CD4-positive, alpha-beta T cell treated with Interleukin-17A for 4 hours (primary cell): ENCODE measurements at places on chromosomes 3 and 15.
A peak's percentile ranks its signal among the peaks of the same experiment; 100 is the strongest.

DNA sequence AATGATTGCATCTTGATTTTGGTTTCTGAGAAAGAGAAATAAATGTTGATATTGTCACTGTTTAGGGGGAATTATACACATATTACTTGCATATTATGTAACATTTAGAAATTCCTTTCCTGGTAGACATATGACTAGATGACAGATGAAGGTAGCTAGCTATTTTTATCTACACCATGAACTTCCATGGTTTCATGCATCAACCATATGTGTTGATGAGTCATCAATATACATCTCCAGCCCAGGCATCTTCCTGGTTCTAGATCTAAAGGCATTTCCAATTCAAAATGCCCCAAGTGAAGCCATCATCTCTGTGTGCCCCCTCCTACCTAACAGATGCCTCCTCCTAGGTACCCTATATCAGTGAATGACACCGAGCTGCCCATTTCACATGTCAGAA, 9.5 kb upstream of the ADAMTSL3 start:
- DNase-seq, result no peak

- DNase-seq, result no peak
These were observed 6.7 kb downstream of the SLC51A start for GRCh38 chr3:196222876-196223595.

GRCh38 chr15:96574782-96575181, 244.3 kb downstream of the NR2F2 start:
- DNase-seq, result no peak

DNA sequence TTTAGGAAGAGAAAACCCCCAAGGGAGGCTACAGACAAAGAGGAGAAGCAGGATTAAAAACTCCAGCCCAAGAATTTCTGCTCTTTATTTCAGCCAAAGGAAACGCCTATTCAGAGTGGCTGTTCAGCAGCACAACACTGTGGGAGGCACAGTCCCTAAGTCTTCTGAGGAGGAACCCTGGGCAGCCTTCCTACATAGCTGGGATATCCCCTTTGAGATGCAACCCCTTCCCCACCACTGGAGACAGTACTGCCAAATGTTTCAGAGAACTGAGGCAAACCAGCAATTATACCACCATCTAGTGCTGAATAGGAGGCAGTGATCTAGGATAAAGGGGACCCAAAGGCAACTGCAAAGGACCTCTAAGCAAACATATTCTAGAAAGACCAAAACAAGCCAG, 168.1 kb downstream of the VPS13C start:
- DNase-seq, result no peak

DNA sequence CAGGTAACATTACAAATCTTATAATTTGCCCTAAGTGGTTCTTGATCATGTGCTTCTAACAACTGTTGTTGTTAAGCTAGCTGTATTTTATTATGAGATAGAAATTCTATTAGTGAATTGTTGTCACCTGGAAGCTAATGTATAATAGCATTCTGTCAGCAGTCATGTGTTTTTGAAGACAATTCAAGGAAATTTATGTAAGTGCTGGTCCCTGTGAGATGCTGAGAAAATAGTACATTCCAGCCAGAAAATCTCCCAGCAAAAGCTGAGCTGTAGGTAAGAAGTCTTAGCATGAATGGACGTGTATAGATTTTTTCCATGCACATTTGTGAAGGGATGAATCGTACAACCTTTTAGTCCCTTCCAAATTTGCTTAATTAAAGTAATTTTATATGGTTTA, 120.0 kb upstream of the C15orf61 start:
- DNase-seq, result no peak

DNA sequence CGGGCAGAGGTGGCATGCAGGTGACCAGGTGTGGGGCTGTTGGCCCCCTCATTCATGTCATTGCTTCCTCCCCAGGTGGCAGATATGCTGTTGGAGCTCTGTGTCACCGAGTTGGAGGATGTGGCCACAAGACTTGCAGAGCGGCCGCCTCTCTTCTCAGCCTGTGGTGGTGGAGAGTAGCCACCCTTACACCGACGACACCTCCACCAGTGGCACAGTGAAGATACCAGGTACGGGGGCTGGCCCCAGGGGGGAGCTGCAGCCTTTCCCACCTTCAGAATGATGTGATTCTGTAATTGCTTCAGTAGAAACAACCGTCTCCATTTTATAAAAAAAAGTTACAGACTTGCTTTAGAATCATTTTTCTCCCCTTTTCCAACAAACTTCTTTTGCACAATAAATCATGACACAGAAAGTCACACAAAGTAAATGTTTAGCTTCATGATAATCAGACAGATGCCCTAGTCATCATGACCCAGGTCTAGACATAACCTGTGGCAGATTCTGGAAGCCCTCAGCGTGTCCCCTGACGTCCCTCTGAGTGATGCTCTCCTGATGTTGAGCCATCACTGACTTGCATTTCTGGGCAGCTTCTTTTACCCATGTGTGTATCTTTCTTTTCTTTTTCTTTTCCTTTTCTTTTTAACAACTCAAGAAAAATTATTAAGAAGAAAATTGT, 76.0 kb upstream of the FAN1 start:
- DNase-seq, result no peak

- DNase-seq, result no peak
These were observed 1196.3 kb upstream of the GBE1 start for GRCh38 chr3:82957696-82958095.

DNA sequence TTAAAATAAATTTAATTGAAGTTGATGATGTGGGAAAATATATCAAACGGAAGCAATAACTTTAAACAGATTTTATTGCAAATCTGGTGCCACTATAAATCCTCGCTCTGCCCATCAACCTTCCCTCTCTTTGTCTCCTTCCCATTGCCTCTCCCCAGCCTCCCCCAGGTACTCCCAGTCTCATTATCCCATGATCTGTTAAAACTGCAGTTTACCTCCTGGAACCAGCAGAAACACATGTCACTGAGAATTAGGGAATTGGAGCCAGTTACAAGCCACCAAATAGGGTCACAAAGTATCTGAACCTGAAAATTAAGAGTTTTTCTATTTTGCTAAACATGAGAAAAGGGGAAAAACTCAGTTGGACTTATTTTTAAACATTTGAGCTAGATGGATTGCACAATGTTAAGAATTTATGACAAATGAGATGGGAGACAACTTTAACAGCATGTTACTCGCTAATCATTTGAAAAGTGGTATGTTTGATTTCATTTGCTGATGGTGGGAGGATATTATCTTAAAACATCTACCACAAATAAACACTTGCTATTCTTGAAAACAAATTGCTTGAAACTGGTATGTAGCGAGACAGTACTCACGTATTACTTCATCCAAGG, 2.4 kb downstream of the PLCH1 start:
- DNase-seq, result no peak

- no peak for DNase-seq
These were observed 70.8 kb upstream of the PRR20G start for GRCh38 chr3:127358641-127359040.

- DNase-seq, result peak; percentile 45
These were observed 41.3 kb downstream of the CMTM7 start for GRCh38 chr3:32432711-32433530.

- no peak for DNase-seq
These were observed 20.4 kb upstream of the PARL start for GRCh38 chr3:183904833-183905780.

GRCh38 chr3:187725224-187725623, 20.0 kb downstream of the BCL6 start:
- no peak for DNase-seq

DNA sequence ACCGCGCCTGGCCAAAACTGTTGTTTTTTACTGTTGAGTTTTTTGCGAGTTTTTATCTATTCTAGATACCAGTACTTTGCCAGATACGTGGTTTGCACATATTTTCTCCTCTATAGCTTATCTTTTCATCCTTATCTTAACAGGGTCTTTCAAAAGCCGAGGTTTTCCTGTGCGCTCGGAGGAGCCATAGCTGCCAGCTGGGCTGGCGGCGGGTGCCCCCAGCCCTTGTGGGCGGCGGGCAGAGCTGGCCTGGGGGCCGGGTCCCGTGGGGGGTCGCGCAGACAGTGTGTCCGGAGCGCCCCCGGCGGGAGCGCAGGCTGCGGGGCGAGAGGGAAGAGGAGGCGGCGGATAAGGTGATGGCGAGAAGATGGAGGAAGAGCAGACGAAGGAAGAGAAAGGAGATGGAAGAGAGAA, 11.1 kb upstream of the EIF4A2 start:
- DNase-seq, result peak; percentile 20

DNA sequence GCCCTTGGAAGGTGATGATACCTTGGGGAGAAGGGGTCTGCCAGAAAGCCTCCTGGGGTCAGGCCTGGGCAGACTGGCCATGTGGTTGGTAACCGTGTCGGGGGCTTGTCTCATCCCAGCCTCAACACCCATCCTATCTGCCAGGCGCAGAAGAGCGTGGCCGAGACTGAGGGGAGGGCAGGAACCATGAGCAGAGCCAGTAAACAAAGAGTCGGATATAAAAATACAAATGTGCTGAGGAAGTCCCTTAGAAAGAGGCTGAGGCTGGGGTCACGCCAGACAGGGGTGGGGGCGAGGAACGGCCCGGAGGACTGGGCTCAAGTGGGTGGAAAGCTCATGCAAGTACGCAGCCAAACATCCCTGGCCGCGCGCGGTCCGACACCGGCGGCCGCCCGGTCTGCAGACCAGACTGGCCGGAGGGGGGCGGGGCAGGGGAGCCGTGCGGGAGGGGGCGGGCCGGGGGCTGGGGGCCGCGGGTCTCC, 1.9 kb downstream of the CAMK2N2 start:
- DNase-seq, result no peak

- DNase-seq, result no peak
These were observed 60.9 kb downstream of the ASB7 start for GRCh38 chr15:100663086-100663914.

DNA sequence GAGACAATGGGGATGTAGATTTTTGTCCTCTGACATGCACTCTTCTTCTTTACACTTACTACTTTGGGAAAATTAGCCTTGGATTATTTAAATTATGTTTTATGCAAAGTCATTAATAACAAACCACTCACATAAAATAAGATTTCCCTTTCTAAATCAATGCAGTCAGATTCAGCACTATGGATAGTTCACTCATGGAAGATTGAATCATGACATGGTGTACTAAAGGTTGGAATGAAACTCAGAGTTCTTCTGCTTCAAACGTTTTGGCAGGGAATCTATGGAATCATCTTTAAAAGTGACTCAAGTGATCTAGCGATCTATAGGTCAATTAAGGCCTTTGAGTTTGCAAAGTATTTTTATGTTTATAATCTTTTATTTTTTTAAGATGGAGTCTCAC, 154.3 kb downstream of the KCNMB2 start:
- DNase-seq, result no peak

DNA sequence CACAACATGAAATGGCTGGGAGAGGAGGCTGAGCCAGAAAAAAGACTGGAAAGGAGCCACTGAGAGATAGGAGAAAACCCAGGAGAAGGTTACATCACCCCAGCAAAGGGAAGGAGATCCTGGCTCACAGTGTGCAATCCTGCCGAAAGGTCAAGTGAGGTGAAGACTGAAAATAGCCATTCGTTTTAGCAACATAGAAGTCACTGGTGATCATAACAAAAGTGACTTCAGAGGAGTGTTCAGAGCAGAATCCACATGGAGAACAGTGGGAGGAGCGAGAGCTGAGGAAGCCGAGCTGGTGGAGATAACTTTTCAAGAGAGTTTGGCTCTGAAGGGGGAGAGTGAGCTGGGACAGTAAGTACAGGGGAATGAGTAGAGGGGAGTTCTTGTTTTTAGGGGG, 5.4 kb upstream of the HEG1 start:
- no peak for DNase-seq
